NCI-H524 treated with DMSO at 0.1 percent for 48 hours (cell line): ENCODE measurements at places on chromosomes 1 and 21.

GRCh38 chr1:43878854-43879253 lies 54.7 kb upstream of the ARTN start:
- DNase-seq: no peak

DNA sequence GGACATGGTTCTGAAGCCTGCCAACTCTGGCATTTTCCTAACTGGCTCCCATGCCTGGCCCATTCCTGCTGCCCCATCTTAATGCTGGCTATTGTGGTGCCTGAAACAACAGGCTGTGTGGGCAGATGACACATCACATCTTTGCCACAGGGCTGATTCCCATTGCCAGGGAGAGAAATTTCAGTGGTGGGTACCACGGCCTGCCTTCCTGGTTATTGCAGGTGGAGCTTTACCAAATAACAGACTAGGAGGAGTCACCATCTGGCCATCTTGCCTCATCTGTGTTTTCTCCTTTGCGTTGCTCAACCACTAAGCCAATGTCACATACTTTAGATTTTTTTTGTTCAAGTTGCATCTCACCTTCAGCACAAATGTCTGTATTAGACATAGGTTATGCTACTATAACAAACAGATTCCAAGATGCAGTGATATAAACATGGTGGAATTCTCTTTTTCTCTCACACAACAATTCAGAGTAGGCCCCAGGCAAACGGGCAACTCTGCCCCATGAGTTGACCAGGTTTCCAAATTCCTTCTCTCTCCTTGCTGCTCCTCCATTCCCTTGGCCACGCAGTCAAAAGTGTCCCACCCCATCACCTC lies 14.1 kb downstream of the CDA start:
- DNase-seq: no peak

- DNase-seq: no peak
These were observed 40.7 kb downstream of the NME7 start for GRCh38 chr1:169326956-169327268.

DNA sequence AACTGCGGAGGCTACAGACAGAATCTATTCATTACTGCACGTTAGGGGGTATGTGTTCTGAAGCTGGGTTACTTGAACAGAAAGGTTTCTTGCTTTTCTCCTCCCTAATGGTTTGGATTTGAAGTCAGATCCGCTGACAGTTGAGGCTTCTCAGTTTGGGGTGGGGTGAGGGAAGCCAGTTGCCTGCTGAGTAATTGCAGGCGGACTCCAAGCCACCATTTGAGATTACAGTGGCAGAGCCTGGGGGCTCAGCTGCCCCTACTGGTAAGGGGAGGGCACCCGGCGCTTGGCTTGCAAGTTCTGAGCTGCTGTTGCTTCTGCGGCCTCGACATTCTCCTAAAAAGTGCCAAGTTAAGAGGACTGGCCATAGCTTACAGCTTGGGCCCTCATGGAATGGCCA lies 2.0 kb downstream of the GRHL3 start:
- no peak for DNase-seq

DNA sequence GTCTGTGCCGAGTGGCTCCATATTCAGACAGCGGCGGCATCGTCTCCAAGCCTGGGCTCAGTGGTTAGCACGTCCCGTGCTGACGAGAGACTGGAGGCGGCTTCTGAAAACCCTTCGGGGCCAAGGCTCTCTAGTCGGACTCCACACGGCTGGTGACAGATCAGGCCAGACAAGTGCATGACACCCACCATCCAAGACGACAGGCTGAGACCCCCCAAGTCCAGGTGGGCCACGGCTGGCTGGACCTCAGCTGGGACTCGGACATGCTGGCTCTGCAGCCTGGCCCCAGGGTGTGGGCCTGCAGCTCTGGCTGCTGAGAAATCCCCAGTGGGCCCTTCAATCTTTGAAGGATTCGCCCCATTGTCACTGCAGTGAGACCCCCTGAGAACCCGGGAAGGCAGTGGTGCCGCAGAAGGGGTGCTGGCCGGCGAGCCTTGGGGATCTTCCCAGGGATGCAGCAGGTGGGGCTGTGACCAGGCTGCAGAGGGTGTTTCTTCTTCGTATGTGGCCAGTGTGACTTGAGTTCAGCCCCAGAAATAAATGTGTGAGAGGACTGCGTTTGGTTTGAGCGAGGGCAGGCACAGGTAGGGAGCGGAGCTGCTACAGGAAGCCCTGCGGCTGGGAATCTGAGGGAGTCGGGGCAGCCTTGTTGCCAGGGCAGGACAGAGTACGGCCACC lies 15.9 kb upstream of the SLC19A1 start:
- no peak for DNase-seq

- DNase-seq: no peak
These were observed 76.9 kb downstream of the LEPR start for GRCh38 chr1:65497256-65497830.

DNA sequence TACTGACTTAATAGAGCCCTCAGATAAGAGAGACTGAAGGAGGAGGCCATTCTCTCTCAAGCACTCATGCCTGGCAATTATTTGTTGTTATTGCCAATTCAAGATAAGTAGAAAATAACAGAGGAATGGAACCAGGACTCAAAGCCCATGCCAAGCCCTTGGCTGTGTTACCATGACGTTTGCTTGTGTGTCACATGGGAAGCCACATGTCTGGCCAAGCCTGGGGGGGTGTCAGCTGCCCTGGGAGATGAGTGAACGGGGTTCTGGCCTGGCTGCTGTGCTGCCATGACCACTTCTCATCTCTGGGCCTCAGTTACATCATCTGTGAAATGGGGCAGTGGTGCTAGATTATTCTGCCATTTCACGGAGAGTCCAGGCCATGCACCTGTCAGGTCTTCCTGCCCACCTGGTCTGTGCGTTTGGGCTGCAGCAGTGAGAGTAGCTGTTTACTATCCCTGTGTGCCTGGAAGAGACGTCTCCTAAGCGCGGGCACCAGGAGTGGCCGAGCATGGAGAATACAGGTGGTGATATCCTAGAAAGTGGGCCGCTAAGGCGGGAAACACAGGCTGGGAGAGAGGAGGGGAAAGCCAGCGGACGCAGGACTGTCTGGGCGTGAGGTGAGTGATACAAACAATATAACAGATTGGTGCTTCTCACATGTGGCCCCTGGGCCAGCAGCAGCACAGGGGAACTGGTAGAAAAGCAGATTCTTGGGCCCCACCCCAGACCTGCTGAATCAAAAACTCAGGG lies 67.8 kb downstream of the MAN1C1 start:
- DNase-seq: no peak

- no peak for DNase-seq
These were observed 213.8 kb downstream of the URB2 start for GRCh38 chr1:229839800-229840199.

- no peak for DNase-seq
These were observed 636 bp downstream of the WARS2 start for GRCh38 chr1:119139857-119140176.

- peak; percentile 9 for DNase-seq
These were observed 433.8 kb downstream of the CAMTA1 start for GRCh38 chr1:7219031-7219430.

GRCh38 chr1:174359454-174359805 lies 88.3 kb upstream of the GPR52 start:
- DNase-seq: no peak

- no peak for DNase-seq
These were observed 228.2 kb upstream of the IRF2BP2 start for GRCh38 chr1:234838182-234838581.

- no peak for DNase-seq
These were observed 17.7 kb upstream of the SNX27 start for GRCh38 chr1:151594143-151594625.

- DNase-seq: no peak
These were observed 135.7 kb downstream of the ACTL8 start for GRCh38 chr1:17890815-17891191.

DNA sequence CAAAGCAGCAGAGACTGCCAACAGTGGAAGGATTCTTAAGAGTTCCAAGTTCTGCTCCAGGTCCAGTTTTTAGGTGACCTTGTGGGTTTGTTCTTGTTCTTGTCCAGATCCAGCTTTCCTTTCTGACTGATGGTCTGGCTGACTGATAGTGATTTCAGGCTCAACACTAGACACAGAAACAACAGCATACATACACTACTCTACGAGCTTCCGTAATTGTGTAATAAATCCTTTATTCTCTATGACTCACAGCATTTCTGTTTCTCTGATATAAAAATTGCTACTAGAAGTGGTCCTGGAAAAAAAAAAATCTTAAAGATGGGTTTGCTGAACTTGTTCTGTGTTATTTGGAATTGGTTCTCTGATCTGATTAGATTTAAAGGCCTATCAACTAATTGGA lies 62.2 kb upstream of the PTCH2 start:
- no peak for DNase-seq

DNA sequence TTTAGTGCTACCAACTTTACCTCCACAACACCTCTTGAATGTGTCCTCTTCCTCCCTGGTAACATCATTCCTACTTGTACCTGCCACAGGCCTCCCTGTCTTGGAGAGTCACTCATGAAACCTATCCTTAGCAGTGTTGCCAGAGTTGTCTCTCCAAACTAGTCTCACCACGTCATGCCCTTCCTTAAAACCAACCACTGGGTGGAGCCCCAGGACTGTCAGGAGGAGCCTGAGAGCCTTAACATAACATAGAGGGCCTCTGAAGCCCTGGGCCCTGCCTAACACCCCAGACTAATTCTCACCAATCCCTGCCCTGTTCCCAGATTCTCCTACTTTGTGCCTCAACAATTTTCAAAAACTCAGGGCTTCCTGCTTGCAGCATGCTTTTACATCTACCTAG lies 65.3 kb downstream of the ZNF697 start:
- no peak for DNase-seq

DNA sequence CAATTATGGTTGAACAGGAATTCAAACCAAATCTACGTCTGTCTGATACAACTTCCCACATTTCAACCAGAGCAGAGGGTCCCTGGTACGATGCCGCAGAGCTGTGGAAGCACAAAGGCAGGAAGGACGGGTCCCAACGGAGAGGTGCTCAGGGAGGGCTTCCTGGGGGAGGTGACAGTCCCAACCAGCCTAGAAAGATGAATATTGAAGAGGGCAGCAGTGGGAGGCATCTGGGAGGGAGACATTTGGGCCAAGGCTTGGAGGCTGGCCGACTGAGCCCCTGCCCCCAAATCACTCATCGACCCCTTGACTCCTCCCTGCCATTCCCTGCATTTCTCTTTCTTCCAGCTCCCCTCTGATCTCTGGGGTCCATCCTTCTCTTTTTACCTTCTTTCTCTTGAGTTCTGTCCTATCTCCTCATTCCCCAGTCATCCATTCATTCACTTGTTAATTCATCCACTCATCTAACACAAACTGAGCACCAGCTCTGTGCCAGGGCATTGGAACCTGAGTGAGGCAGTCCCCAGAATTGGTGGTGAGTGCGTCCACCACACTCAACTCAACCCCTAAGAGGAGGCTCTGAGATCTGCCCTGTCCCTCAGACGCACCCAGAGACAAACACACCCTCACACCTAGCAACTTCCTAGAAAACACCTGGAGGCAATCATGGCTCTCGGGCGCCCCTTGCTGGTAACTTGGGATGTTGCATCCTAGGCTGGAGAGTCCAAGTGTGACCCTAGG lies 13.2 kb upstream of the CELA3B start:
- no peak for DNase-seq

GRCh38 chr1:16612332-16613172 lies 812 bp downstream of the NBPF1 start:
- no peak for DNase-seq

DNA sequence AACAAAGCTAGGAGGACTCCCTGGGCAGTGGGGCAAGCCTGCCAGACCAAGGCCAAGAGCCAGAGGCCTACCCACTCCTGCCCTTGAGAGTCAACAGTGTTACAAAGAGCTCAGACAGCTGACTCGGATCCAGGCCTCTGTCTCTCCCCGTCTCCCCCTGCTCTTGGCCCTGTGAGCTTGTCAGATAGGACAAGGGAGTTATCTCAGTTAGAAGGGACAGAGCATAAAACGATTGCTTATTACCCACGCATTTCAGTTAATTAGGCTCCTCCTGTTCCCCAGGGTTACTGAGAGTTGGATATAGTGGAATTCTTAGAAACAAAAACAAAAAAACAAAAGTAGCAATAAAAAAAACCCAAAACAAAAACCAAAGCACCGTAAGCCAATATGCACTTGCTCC lies 1.3 kb downstream of the SLC41A1 start:
- DNase-seq: no peak
